Activated naive CD8-positive, alpha-beta T cell treated with anti-CD3 and anti-CD28 coated beads for 36 hours (primary cell): ENCODE measurements at places on chromosomes 16 and 17.

GRCh38 chr17:43219746-43220380 is 8.2 kb downstream of the TMEM106A start:
- no peak for DNase-seq

DNA sequence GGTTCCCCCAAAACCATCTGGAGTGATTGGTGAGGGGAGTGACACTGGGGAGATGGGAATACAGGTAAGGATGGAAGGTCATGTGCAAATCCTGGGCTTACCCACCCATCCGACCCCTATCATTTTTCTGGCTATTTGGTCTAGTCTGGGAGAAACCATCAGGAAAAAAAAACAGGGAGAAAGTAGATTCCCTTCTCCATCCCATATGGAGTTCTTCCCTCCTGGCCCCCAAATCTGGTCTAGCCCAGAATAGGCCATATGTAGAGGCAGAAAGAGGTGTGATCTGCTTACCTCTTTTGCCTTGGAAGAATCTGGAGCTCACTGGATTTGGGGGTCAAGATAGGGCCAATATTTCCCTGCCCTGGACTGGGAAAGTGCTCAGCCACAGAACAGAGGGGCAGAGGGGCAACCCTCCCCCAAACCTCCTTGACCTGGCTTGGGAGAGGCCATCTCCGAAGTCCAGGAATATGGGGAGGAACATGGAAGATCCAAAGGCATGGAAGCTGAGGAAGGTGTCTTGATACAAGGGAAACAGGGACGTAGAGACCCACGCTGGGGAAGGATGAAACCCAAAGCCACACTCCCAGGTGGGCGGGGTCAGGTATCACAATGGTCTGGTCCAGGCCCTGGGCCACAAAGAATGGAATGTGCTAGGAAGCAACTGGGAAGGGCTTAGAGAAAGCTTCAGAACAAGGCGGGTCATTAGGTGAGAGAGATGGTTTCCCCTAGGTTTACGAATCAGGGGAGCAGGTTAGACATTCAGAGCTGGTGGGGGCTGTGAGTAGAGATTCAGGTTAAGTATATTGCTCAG is 16.2 kb downstream of the CHRNB1 start:
- DNase-seq, result no peak

- DNase-seq, result no peak
Observed at GRCh38 chr17:36829676-36830075, 107.6 kb upstream of the LHX1 start.

DNA sequence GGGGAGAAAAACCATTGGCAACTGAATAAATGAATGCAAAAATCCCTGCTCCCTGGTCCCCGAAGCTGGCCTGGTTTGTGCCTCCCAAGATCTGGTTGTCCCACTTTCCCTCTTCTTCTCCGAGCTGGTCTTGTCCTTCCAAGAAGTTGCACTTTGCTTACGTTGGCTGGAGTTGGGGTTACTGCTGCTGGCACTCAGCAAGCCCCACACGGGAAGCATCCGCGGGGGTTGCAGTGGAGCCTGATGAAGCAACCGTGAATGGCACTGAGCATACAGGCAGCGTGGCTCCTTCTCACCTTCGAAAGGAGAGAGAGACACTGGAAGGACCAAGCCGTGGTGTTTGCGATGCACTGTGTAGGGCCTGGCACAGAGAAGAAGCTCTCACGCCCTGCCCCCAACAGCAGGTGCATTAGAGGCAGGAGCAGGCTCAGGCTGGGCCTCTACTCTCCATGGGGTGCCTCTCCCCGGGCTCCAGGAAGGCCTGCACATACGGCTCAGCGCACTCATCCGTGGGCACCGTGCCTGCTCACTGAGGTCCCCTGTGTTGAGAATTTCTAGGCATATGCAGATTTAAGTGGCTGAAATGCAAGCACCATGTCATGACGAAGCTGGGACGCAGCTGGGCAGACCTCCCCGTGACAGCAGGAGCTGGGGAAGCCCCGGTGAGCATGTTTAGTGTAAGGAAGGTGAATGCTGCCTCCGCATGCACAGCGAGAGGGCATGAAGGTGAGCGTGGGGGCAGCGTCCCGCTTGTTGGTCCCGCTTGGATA is 12.1 kb downstream of the CA5A start:
- DNase-seq, result no peak

DNA sequence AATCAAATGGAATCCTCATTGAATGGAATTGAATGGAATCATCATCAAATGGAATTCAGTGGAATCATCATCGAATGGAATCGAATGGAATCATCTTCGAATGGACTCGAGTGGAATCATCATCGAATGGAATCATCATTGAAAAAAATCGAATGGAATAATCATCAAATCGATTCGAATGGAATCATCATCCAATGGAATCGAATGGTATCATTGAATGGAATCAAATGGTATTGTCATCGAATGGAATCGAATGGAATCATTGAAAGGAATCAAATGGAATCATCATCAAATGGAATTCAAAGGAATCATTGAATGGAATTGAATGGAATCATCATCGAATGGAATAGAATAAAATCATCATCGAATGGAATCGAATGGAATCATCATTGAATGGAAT is 619.3 kb downstream of the TP53TG3F start:
- DNase-seq, result no peak

- DNase-seq, result no peak
Observed at GRCh38 chr16:82641336-82641984, 14.7 kb downstream of the CDH13 start.

DNA sequence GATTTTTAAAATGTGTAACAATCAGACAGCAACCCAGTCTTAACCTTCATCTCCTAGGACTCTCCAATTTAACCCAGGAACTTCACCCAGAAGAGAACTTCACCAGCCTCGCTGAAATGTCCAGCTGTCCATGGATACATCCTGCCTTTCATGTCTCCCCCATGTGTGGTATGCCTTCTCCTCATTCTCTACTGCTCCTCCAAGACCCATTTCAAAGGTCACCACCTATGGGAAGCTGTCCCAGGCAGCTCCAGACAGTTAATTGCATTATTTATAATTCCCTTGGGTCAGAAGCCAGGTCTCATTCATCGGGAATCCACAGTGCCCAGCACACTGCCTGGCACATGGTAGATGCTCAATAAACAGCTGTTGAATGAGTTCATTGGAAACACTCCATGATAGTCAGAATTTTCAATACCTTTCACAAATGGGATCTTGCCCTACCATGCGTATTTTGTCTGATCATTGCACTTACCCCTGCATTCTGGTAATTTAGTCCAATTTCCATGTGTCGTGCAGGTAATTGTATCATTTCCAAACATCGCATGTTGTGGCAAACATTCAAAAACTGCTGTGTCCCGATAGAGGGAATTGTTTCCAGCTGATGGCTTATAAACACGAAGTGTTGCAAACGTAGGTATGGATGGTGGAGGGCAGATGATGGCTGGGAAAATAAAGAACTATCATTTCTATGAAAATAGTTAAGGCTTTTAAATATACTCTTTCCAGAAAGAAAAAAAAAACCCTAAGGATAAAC is 9.0 kb downstream of the APOH start:
- no peak for DNase-seq

GRCh38 chr16:62391134-62391533 is 354.9 kb upstream of the CDH8 start:
- DNase-seq, result no peak

GRCh38 chr16:1152123-1152638 is 725 bp upstream of the CACNA1H start:
- DNase-seq, result peak; percentile 30

DNA sequence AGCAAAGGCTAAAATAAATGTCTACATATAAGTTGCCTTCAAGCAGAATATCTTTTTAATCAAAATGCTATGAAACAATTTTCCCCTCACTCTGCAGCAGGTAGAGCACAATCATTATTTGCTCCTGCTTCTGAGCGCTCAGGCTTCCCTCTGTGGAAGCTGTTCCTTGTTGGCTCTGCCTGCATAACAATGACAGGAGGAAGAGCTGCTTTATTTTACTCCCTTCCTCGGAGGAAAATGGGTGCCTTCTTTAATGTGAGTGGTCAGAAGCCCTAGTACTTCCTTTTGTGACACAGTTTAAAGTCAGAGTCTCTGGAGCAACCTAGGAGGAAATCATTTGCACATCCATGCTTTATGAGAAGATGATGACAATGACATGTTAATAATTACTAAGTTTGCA is 492.1 kb downstream of the CDH8 start:
- no peak for DNase-seq
